ENCODE measurements at places on chromosomes 2 and 18.

DNA sequence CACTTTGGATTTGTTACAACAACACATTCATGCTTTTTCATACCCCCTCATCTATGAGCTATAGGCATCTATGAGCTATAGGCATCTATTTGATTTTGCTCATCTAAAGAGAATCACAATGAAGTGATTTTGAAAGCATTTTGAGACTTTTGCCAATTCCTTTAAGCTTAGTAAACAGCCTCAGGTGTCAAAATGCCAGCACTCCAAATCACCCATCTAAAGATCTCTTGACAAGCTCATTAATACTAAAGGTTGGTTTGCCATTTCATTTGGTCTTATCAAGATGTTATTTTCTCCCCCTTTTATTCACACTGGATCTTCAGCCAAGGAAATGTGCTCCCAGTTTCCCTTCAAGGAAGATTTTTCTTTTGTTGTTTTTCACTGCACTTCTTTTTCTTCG, 110.7 kb upstream of the TLK1 start:
- DNase-seq, result no peak

DNA sequence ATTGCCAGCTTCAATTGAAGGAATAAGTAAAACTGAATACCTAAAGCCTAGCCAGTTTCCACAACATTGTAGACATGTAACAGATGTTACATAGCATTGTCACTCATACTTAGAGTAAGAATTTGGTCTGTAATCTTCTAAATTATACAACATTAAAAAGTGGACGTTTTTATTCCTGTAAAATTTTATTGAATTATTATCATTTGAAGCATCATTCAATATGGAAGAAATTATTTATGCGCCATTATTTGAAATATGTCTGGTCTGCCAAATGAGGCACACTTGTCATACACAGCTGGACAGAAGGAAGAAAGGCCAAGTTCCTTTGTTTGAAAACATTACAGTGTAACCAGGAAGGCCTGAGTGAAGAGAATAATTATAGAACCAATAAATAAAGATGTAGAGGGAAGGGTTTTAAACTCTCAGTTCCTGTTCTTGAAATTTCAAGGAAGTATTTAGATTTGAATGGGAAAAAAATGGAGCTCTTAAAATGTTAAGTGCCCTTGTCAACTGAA, 575.5 kb downstream of the LRRTM4 start:
- DNase-seq, result no peak

DNA sequence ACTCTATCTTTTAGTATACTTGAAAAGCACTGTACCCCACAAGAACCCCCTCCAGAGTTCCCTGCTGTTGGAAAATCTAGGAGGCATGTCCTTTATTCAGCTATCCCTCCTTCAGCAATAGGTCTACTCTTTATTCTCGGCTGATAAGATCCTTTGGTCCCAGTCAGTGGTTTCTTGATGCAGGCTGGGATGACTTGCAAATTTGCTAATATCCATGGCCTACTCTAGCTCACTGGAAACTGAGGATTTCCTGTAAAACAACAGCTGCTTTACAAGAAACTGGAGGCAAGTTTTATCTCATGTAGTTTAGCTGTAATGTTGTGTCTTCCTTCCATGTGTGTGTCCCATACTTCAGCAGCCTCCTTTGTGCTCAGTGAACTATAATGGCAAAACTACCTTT, 183.9 kb upstream of the SCN7A start:
- no peak for DNase-seq

DNA sequence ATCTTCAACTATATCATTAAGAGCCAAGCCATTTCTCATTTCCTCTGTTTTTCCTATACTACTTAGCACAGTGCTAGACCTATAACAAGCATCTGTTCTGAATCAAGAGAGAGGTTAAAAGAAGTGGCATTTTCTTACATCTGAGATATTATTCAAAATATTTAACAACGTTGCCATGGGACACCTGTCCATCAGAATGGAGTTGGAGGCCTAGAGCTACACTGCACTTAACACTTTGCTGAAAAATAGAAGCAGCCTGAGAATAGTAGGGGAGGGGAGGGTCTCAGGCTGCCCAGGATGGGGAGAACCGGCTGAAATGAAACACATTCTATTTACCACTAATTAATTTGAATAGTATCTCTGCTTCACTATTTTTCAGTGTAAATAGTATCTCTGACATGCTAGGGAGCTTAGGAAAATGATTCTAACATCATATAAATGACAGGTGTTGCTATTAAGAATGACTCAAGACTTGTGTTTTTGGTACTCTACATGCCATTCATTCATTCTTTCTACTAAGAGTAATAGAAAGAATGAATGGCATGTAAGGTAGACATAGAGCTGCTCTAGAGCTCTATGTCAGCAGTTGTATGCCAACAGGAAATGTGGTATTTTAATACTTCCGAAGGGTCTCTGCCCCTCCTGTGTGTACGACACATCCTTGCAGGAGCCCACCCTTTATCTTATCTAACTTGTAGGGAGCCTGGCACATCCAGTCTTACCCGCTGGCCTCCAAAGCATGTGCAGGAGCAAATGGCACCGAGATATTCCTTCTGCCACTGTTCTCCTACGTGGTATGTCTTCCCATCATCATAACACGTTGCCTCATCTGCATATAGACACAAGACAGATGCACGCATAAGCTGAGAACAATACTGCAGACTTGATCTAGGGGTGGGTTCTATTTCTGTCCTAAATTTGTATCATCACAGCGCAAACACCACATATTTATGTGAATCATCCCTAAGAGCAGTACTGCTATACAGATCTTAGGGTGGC, 52.6 kb downstream of the ATIC start:
- DNase-seq, result no peak

DNA sequence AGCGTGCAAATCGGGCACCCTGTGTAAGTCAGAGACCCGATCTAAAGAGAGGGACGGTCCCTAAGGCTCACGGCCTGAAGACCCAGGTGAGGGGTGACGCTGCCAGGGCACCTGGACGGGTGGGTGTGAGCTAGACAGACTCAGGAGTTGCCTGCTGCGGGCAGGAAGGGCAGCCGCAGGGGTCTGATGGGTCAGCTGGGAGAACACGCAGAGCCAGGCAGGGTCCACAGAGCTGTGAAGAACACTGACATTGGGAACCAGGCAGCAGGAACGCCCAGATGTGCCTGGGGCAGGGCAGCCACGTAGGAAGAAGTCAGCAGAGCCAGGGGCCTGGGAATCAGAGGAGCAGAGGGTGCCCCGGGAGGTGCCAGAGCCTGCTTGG, 25.9 kb downstream of the HDAC4 start:
- no peak for DNase-seq

DNA sequence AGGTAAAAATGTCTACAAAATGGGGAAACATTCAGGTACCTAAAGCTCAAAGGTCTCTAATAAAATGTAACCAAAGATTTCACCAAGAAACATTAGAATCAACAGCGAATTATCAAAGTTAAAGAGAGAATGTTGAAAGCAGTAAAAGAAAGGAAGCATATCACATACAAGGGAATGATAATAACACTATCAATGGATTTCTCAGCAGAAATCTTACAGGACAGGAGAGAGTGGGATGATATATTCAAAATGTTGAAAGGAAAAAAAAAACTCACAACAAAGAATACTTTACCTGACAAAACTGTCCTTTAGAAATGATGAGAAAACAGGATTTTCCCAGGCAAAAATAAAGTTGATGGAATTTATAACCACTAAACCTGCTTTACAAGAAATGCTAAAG, 591.2 kb upstream of the POU3F3 start:
- no peak for DNase-seq

DNA sequence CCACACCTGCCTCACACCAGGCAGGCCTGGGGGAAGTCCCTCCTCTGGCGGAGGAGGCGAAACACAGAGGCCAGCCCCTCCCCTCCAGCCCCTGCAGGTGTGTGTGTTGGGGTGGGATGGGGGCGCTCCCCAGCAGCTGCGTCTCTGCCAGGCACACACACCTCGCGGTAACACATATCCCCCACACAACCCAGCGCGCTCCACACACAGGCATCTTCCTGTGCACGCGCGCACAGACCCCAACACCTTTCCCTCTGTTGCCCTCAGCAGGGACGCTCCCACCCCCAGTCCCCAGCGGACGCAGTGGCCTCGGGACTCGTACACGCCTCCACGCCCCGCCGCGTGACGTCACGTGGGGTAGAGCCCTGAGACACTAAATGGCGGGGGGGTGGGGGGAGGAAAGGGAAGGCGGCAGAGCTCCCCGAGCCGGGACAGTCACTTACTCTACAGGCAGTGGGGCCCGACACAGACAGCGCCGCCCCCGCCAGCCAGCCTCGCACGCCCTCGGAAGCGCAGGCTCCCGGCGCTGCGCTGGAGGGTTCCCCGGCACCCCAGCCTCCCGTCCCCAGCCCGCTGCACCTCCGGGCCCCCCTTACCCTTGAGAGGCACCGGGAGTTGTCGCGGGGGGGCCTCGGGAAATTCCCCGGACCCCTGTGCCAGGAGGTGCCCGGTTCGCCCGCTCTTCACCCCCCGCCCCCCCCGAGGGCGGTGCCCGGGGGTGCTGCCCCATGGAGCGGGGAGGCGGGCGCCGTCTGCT, at the start of gene WNT10A:
TSS of gene WNT10A (plus strand) at position 751 of the 757 bp plus-strand sequence. CDS start 144 bp downstream, outside the sequence.
- peak; percentile 83 for DNase-seq

DNA sequence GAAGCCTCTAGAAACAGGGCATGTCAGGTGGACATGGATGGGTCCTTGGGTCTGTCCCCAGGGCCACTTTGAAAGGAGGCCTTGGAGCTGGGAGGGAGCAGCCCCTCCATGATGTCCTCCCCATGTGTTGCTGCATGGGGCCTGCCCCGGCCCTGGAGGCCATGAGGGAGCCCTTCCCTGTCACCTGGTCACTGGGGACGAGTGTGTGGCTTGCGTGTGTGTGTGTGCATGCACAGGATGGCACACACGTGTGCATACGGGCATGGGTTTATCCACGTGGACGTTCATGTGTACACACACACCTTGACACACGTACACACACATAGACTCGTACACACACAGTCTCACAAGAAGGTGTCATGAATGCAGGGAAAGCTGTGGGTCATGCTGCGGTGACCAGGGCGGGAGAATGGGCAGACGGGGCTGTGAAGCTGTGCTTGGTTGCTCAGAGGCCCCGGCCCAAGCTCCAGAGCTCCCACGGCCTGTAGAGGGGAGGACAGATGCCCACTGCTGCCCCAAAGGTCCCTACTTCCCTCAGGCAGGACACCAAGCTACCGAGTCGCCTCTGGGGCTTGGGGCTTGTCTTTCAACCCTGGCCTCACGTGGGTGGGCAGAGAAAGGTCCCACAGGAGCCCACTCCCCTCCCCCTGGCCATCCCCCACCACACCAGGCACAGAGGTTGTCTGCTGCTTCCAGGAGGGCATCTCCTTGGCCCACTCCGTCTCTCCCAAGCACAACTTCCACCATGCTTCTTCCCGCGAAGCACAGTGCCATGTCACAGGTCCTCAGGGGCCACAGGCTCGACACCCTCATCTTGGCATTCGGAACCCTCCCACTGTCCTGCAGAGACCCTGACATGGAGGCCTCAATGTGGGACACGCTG, 42.3 kb upstream of the GPC1 start:
- DNase-seq, result peak; percentile 13

DNA sequence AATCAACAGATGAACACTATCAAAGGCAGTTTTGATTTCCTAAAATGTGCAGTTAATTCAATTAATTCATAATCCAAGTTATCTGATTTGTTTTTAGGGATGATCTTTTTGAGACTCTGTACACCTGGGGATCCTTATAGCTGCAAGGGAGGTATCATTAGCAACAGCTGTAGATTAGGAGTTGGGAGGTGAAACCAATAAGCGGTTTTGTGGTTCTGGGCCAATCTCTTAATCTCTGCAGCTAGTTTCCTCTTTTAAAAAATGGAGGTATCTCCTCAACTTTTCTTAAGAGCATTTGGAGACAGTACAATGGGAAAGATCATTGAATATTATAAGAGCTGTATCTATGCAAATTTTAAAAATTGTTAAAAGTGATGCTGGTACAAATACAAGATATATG, 126.0 kb downstream of the MC4R start:
- no peak for DNase-seq
